Stimulated activated CD8-positive, alpha-beta memory T cell treated with anti-CD3 and anti-CD28 coated beads, Interleukin-15, amount 100 ng/mL, for 24 hours (primary cell): ENCODE measurements at places on chromosomes 4 and X.

GRCh38 chr4:24683116-24683515 lies 98.8 kb upstream of the DHX15 start:
- DNase-seq = no peak

- no peak for DNase-seq
Observed at GRCh38 chr4:147310312-147310711, 170.6 kb upstream of the EDNRA start.

- DNase-seq = no peak
Observed at GRCh38 chr4:147104768-147105167, 159.1 kb upstream of the TTC29 start.

DNA sequence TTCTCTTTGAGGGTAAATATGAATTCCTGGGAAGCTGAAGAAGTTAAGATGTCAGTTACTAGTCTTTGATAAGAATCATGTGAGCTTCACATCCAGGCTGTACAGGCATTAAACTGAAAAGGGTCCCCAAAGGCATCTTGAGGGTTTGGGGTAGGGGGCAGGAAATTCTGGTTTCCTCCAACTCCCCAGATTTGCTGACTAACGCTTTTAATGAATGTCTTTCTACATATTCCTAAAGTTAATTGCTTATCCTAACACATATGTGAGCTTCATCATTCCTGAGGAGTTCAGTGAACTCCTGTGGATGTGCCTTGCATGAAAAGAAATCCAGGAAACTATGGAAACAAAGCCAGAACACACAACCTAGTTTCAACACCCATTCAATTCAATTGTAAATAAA lies 73.8 kb upstream of the GAB1 start:
- DNase-seq = no peak

GRCh38 chrX:45952030-45952429 lies 593.2 kb downstream of the ZNF674 start:
- DNase-seq = no peak
